ENCODE measurements at places on chromosomes 7 and 10. TPM values are rescaled to one million over a fixed set of nuclear protein-coding genes. Genes with fewer than 3 reads are reported as not detected.

Gene SPAM1
- total RNA-seq, result not detected

Gene EPC1
- 9.7 TPM for total RNA-seq

Gene NFE2L3
- total RNA-seq, result 30.5 TPM

Gene TIMM23
- total RNA-seq, result 129 TPM

Gene HYAL4
- not detected for total RNA-seq

Gene SPDYE6
- not detected for total RNA-seq
